NCI-H1436 treated with DMSO at 0.1 percent for 48 hours (cell line): ENCODE measurements at places on chromosomes 1 and 21.

GRCh38 chr1:71521655-71522264 lies 440.9 kb upstream of the ZRANB2 start:
- no peak for DNase-seq

- DNase-seq: no peak
Observed at GRCh38 chr1:183236158-183236725, 50.2 kb downstream of the LAMC2 start.

GRCh38 chr1:173476197-173476664 lies 904 bp upstream of the PRDX6 start:
- DNase-seq: no peak

GRCh38 chr1:117067533-117068370 lies 7.6 kb downstream of the TTF2 start:
- no peak for DNase-seq

GRCh38 chr1:55463814-55464475 lies 248.8 kb upstream of the USP24 start:
- no peak for DNase-seq

DNA sequence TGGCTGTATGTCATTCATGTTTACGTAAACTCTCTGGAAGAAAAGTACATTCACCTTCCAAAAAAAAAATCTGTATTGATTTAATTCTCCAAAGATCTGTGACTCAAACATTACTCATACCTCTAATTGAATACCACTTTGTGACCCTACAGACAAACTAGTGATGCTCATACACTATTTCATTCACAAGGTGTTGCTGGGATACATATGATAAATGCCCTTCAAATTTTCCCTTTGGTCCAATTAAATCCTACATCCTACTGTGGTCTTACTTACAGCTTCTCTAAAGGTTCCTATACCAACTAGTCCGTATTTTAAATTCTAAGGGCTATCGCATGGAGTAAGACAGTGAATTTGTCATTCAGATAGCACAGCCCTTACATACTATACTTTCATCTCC lies 26.8 kb upstream of the CADM3 start:
- no peak for DNase-seq

- DNase-seq: no peak
Observed at GRCh38 chr1:30689901-30690645, 33.3 kb downstream of the MATN1 start.

GRCh38 chr1:223775054-223775453 lies 62.7 kb downstream of the CAPN2 start:
- no peak for DNase-seq

- DNase-seq: no peak
Observed at GRCh38 chr1:72435025-72435424, 152.7 kb upstream of the NEGR1 start.

DNA sequence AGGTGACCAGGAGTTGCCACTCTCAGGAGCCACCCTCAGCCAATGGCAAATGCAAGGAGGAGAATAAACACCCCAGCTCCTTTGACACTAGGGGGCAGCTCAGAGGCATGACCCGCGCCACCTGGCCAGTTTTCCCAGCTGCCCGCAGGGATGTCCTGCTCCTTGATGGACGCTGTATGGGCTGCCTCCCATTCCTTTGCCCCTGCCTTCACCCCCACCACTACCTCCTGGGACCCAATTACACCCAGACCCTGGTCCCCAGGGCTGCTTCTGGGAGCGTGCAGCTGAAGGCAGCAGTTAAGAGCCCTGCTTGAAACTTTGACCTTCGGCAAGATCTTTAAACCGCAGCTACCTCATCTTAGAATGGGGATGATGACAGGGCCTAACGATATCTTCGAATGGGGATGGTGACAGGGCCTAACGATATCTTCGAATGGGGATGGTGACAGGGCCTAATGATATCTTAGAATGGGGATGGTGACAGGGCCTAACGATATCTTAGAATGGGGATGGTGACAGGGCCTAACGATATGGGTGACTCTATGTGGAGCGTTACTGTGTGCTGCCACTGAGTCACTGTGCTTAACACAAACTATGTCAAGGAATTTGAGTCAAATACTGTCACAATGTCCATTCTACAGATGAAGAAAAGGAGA lies 163.0 kb upstream of the KAZN start:
- DNase-seq: no peak
